Muscle of leg (tissue), 16 donors: ENCODE measurements at places on chromosomes 4 and X. TPM values are rescaled to one million over a fixed set of nuclear protein-coding genes. Genes with fewer than 3 reads are reported as not detected.
A peak's percentile ranks its signal among the peaks of the same experiment; 100 is the strongest.

DNA sequence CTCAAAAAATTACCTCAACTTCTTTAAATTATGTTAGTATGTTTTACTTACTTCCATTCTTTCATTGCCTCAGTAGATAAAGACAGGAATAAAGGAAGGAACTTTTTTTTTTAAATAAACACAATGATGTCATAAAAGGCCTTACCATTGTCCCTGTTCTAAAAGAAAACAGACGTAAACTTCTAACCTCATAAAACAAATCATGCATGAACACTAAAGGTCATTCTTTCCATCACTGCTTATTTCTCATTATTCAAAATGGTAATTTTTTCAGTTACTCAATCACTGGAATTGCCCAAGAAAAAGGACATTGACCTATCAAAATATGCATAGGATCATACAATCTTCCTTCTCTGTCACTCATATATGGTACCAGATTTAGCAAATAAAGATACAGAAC, 32.2 kb upstream of the ARMCX2 start:
- no peak overlapping the region for H3K27ac ChIP-seq
- no peak for DNase-seq
- no peaks in the 10 kb centered on the region for H3K36me3 ChIP-seq
- no peak overlapping the region for H3K4me3 ChIP-seq
- peaks cover 10% of the 10 kb centered on the region for H3K27me3 ChIP-seq
- H3K4me1 ChIP-seq, result no peaks in the 10 kb centered on the region

DNA sequence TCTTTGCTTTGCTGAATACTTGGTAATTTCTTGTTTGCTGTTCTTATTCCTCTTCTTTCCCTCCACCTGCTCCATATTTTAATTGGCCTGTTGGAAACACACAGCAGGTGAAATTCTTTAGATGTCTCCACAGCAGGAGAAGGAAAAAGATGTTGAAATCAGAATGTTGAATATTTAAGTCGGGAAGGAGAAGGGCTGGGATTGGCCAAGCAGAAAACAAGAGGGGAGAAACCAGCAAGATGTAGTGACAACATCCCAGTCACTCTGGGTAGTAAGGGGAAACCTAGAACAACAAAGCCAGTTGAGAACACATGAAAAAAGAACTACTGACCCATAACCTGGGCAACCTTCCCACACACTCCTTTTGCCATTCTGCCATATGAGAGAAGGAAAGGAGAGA, 37.3 kb upstream of the STAG2 start:
- no peak for DNase-seq
- H3K4me3 ChIP-seq, result no peak overlapping the region
- no peak overlapping the region for H3K27ac ChIP-seq
- H3K36me3 ChIP-seq, result no peaks in the 10 kb centered on the region
- H3K27me3 ChIP-seq, result no peaks in the 10 kb centered on the region

SPATA18 gene
- 2.7 TPM for total RNA-seq

DNA sequence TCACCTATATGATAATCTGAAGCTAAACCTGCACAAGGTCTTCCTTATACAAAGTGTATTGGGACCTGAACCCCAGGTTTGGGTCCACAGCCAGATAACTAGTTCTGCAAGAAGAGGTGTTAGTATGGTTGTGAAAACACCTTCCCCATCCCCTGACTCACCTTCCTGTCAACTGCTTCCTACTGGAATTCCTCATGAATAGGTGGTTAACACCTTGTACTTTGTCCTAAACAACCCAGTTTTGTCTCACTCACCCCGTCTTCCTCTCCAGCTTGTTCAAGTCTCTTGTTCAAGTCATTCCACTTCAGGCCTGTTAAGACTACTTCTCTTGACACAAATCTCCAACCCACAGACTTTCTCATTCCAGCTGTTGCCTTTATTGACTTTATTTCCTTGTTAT, 45.5 kb downstream of the CCNG2 start:
- no peak for DNase-seq
- H3K4me3 ChIP-seq, result no peak overlapping the region
- H3K27ac ChIP-seq, result no peak overlapping the region
- H3K4me1 ChIP-seq, result peaks cover 8% of the 10 kb centered on the region
- no peaks in the 10 kb centered on the region for H3K36me3 ChIP-seq

OTC gene
- 0.04 TPM for total RNA-seq

NBDY gene
- total RNA-seq, result 8.1 TPM

DNA sequence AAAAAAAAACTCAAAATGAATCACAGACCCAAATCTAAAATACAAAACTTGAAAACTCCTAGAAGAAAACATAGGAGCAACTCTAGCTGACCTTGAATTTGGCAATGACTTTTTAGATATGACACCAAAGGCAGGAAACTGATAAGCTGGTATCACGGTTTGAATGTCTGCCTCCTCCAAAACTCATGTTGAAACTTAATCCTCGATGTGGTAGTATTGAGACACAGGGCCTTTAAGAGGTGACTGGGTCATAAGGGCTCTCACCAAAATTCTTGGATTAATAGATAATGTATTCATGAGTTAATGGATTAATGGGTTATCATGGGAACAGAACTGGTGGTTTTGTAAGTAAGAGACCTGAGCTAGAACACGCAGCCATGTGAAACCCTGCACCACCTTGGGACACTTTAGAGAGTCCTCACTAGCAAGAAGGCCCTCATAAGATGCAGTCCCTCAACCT, 40.5 kb downstream of the FRYL start:
- no peak overlapping the region for H3K27ac ChIP-seq
- DNase-seq, result no peak
- H3K4me3 ChIP-seq, result no peak overlapping the region
- H3K4me1 ChIP-seq, result no peaks in the 10 kb centered on the region
- no peaks in the 10 kb centered on the region for H3K27me3 ChIP-seq
- H3K36me3 ChIP-seq, result no peaks in the 10 kb centered on the region

- peaks cover 3% of the 10 kb centered on the region for H3K4me1 ChIP-seq
- no peak for DNase-seq
- H3K4me3 ChIP-seq, result no peak overlapping the region
- no peaks in the 10 kb centered on the region for H3K36me3 ChIP-seq
- peaks cover 45% of the 10 kb centered on the region for H3K27me3 ChIP-seq
Observed at GRCh38 chrX:72114306-72114705, 17.4 kb downstream of the RTL5 start.

- peak; percentile 18 for DNase-seq
- H3K4me1 ChIP-seq, result peaks cover 5% of the 10 kb centered on the region
- H3K27ac ChIP-seq, result no peak overlapping the region
- H3K27me3 ChIP-seq, result no peaks in the 10 kb centered on the region
- H3K4me3 ChIP-seq, result no peak overlapping the region
- no peaks in the 10 kb centered on the region for H3K36me3 ChIP-seq
Observed at GRCh38 chr4:171648926-171649325, 164.3 kb upstream of the GALNTL6 start.
